Skin of body (tissue), 3 donors: ENCODE measurements at places on chromosomes 7 and 10. TPM values are rescaled to one million over a fixed set of nuclear protein-coding genes. Genes with fewer than 3 reads are reported as not detected.
A peak's percentile ranks its signal among the peaks of the same experiment; 100 is the strongest.

The LRRC18 gene
- total RNA-seq, result 0.39 TPM

The CPVL gene
- total RNA-seq, result 12.6 TPM

The HOXA13 gene
- total RNA-seq, result 1.4 TPM

DNA sequence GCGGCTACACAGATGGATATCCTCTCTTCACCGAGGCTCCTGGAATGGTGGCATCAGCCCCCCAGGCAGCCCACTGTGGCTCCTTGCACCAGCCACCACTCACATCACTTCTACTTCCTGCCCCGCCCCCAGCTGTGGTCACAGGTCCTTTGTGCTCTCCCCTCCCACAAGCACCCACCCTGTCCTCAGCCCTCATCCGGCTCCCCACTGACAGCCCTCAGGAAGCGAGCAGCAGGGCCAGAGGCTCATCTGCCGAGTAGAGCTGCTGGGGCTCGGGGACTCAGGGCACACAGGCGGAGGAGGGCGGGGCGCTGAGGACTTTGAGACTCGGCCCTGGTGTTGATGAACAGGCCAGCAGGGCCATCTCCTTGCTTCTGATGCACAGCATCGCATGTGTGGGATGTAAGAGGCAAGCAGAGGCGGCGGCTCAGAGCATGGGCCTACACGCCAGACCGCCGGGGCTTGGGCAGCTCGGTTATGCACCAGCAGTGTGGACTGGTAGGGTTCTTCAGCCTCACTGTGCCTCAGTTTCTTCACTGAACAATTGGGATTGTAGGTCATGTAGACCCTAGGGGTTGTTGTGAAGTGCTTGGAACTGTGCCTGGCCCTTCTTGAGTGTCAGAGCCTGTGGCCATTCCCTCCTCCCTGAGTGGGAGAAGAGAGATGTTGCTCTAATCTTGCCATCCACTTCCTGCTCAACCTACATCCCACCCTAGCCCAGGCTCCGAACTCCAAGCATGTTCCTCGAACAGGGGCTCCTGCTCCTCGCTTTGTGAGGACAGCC is at the start of gene PRF1:
PRF1 (minus strand) TSS at position 77 of the 784 bp plus-strand sequence. CDS start 1,839 bp downstream, outside the sequence.
- no peak for DNase-seq

- DNase-seq, result no peak
Observed at GRCh38 chr7:44740055-44740454, 8.6 kb upstream of the ZMIZ2 start.

DNA sequence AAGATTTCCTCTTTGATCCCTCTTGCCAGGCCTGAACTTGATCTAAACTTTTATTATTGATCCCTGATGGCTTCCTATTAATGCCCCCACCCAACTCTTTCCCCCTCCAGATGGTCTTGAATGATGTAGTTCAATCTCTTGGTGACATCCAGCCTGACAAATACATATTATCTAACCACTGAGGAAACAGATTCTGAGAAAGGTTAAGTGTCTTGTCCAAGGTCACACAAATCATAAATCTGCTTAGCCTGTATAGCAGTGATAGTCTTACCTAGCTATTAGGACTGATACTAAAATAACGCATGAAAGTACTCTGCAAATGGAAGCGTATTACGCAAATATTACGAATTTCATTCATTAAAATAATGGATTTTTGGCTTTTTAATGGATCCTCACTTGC is 22.7 kb downstream of the STEAP1B start:
- no peak for DNase-seq

DNA sequence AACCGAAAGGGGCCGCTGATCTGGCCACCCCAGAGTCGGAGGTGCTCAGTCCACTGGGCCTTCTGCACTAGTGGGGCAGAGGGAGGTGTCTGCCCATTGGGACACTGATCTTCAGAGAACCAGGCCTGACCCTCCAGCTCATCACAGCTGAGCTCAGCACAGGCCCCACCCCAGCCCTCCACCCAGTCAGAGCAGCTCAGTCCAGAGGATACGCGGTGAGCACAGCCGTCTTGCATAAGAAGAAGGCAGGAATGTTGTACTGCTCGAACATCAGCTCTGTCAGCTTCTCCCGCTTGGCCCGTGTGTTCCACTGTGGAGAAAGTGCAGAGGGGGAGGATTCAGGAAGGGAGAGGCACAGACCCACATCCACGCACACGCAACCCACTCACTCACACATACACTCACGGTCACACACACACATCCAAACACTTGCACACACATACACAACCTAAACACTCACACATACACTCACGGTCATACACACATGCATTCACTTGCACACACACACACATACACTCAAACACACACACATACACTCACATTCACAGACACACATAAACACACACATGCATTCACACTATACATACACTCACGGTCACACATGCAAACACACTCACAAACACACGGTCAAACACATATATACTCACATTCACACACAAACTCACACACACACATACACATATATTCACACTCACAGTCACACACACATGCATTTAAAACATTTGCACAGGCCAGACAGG is 6.3 kb downstream of the ACTL6B start:
- DNase-seq, result no peak

- DNase-seq, result no peak
Observed at GRCh38 chr10:79378647-79379511, 31.6 kb downstream of the PPIF start.

GRCh38 chr7:83413831-83414230 is 235.1 kb downstream of the SEMA3E start:
- DNase-seq, result no peak

DNA sequence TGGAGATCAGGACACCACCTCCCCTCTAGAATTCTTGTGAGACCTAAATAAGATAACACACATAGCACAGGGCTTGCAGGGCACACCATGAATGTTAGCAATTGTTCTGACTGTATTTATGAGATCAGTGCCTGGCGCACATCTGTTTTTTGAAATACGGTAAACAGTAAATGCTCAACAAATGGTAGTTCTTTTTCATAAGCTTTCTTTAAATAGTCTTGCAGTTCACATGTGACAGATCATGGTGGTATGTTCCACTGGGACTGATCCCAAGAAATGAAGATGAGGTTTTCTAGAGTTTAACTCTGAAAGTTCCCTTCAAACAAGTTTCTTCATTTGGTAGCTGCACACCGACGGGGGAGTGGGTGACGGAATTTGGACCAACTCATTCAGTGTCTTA is 34.8 kb downstream of the CREB5 start:
- DNase-seq, result peak; percentile 85

- DNase-seq, result no peak
Observed at GRCh38 chr7:47384755-47385535, 197.0 kb downstream of the TNS3 start.

- DNase-seq, result no peak
Observed at GRCh38 chr7:4343272-4344247, 338.5 kb upstream of the FOXK1 start.

DNA sequence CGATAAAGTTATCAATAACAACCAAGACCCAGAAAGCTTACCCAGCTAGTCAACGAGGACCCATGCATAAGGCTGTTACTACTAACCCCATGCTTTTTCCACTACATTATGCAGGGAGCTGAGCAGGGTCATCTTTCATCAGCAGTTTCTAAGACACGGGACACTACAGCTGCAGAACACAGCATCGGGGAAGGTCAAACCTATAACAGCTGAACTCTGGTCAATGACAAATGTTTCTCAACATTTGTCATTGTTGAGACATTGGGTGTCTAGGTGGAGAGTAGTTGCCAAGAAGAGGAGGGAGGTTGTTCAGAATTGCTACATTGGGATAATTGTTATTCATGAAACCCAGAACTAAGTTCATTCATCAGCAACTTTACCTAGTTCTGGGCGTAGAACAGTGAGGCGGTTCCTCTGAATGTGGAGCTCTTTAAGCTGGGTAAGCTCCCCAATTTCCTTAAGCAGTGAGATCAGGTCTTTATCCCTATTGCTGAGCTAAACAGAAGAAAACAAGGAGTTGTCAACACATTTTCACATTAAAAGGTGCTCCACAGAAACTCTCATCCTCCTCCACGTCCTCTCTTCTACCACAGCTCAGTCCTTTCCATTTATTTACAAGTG is 105.6 kb downstream of the ZNF22 start:
- DNase-seq, result no peak
